ENCODE measurements at places on chromosomes 1 and 21.

- DNase-seq, result no peak
These were observed 16.9 kb downstream of the NRDC start for GRCh38 chr1:51861669-51862068.

GRCh38 chr1:222129041-222129440 is 387.2 kb upstream of the DUSP10 start:
- DNase-seq, result no peak

DNA sequence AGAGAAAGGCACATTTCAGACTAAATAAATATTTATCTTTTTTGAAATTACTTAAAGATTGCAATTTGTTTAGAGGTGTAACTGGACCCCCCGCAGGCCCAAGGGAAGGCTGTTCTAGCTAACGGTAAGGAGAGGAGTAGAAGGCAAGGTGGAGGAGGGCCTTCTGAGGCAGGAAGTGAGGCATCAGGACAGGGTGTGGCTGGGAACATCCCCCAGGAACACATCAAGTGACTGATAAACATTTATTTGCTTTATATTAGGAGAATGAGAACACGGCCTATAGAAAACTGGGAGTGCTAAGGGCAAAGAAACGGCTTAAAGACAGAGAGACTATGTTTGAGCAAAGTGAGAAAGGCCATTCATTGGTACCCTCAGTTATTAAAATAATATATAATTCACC is 23.2 kb downstream of the HIVEP3 start:
- no peak for DNase-seq

DNA sequence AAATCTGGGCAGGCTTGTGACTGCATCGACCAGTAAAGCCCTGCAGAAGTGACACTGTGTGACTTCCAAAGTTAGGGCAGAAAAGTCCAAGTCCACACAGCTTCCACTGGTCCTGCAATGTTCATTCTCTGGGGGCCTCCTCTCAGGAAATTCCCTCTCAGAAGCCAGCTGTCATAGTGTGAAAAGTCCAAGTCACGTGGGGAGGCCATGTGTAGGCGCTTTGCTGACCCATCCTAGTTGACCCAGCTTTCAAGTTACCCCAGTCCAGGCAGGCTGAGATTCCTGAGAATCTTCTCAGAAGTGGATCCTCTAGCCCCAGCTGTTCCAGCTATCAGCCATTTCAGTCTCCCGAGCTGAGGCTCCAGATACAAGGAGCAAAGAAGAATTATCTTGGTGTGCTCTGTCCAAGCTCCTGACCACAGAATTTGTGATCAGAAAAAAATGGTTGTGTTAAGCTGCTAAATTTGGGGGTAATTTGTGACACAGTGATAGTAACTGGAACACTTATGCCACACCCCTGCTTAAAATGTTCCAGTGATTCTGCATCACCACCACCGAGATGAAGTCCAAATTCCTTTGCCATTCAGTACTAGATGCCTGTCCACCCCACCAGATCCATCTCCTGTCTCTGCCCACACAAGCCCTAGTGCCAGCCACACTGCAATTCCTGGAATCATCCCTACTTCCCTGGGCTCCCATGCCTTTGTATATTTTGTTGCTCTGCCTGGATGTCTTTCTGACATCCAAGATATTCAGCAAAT is 2.5 kb upstream of the STUM start:
- DNase-seq, result no peak

GRCh38 chr1:34479731-34480130 is 275.1 kb upstream of the GJB5 start:
- DNase-seq, result no peak

- no peak for DNase-seq
These were observed 184.0 kb downstream of the CDC7 start for GRCh38 chr1:91684481-91685196.
